ENCODE measurements at places on chromosomes 12 and 14. TPM values are rescaled to one million over a fixed set of nuclear protein-coding genes. Genes with fewer than 3 reads are reported as not detected.

Gene PPP4R4
- 0.54 TPM for total RNA-seq

DNA sequence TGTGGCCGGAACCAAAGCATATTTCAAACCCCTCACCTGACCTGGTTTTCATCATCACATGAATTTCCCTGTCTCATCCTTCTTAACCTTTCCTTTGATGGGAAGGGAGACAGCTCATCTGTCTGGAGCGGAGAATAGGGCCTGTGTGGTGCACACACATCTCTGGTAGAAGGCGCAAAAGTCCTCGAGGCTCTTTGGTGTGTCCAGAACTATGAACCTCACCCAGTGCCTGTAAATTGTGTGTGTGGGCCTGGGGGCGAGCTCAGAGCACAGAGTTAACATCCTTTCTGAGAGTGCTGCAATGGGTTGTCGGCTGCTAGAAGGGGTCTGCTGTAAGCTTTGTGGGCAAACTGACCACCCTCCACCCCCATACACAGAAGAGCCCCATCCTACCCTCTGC is 749 bp downstream of the GALNT6 start:
- DNase-seq, result no peak

DNA sequence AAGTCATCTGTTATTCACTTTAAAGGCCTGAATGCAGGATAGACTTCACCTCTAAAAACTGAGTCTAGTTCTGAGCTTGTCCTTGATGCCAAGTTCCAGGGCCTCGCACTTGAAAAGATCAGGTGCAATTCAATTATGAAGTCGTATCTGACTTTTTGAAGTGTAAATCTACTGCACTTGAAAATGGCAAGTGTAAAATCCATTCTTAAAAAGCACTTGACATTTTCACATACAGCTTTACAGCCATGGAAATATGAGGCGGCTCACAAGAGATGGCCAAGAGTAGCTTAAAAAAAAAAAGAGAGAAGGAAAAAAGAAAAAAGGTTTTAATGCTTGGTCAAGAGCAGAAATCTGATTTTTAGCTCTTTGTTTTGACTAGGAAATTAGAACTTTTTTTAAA is 172.5 kb downstream of the GXYLT1 start:
- no peak for DNase-seq

Gene MGAT2
- total RNA-seq, result 54.1 TPM

DNA sequence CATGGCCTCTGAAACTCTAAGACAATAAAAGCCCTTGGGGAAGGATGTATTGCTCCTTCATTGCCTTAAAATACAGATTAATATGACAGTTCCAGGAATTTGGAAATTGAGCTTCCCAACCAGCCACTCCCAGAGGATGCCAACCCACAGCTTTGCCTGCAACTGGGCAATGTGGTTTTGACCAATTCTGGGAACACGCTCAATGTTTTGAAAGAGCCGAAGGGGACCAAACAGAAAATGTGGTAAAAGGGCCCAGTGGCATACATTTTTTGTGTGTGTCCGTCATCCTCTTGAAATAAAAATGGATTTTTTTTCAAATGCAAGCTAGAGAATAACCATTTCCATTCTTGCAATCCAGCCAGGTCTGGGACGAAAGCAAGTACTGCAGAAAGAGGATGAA is 88.3 kb upstream of the PLEKHG7 start:
- DNase-seq, result no peak

DNA sequence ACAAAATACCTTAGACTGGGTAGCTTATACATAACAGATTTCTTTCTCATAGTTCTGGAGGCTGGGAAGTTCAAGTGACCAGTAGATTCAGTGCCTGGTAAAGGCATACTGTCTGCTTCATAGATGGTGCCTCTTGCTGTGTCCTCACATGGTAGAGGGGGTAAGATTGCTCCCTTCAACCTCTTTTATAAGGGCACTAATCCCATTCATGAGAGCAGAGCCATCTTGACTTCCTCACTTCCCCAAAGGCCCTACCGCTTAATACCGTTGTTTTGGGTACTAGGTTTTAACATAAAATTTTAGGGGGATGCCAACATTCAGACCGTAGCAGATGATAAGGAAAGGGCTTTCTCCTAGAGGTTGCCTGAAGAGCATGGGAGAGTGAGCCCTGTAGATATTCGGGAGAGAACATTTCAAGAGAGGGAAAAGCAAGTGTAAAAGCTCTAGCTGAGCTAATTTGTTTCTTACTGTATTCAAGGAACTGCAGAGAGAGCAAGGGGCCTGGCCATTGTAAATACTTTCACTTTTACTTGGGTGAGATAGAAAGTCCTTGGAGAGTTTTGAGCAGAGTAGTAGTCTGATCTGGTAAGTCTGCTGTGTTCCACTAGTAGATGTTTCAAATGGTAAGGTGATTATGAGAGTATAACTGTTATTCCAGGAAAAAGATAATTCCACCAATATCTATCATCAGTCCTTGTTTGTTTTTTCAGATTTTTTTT is 27.3 kb downstream of the FRS2 start:
- no peak for DNase-seq

DNA sequence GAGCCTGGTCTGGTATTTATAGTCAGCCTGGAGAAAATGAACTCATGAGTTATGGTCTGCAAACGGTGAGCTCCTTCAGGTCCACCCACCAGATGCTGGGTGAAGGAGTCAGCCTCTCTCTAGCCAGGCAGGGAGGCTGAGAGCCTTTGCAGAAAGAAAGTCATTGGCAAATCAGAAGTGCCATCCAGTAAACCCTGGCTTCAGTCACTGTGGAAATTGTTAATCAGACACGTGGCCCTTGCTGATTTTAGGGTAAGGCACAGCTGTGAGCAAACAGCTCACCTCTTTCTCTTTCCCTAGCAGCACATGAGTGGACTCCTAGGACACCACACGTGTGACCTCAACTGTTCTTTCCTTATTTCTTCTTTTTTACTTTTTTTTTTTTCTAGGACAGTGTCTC is 44.9 kb downstream of the CHST11 start:
- no peak for DNase-seq

DNA sequence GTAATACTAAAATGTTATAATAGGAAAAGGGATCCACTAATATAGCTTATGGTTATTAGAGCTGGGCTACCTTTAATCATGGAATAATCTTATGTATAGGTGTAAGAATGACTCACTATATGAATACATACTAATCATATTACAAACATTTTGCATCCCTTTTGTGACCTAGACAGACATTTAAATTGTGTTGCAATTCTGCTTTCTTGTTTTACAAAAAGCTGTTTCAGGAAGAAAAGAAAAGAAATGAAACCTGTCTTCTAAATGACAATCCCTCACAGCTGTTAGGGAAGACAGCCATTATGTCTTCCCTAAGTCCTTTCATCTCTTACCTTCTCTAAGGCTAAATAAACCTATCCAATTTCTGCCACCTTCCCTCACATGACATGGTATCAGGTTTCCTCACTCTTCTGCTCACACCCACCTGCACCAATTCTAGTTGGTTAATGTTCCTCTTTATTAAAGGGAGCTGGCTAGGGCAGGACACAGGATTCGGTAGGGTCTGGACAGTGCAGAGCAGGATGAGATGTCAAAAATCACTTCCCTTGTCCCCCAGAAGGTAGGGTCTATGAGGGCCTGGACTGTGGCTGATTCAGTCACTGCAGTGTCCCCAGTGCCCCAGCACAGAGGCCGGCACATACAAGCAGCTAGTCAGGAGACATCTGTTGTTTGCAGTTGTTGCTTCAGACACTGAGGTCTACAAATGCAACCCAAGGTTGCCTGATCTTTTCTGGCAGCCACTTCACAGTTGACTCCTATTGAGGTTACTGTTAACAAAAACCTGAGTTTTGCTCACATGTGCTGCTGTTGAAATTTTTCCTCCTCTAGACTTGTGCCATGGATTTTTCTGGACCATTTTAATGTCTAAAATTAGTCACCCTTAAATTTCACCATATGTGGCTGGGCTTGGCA is 3.7 kb downstream of the DHRS7 start:
- no peak for DNase-seq

GRCh38 chr12:3611860-3612703 is 121.1 kb downstream of the PRMT8 start:
- DNase-seq, result no peak

Gene GDF3
- total RNA-seq, result not detected

- DNase-seq, result no peak
Observed at GRCh38 chr12:79993106-79993862, 58.4 kb upstream of the PPP1R12A start.

- DNase-seq, result no peak
Observed at GRCh38 chr12:3931206-3931605, 58.0 kb upstream of the PARP11 start.

Data from T-cell (primary cell).